Stimulated activated CD8-positive, alpha-beta memory T cell treated with anti-CD3 and anti-CD28 coated beads, Interleukin-2, amount 100 ng/mL, for 1 hour (primary cell): ENCODE measurements at places on chromosomes 1 and 21.

DNA sequence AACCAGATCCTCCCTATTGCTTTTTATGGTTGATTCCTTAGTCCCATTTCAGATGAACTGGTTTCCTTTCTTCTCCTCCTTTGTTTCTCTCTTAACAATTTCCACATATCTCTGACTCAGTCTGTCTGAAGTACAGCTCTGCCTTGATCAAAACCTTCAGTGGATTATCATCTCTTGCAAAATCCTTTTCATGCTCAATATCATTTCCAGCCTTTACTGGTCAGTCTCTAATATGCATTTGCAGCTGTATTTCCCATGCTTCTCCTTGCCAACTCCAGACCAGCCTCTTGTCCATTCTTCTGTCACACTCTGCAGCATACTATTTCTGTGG, 72.2 kb downstream of the SNX7 start:
- no peak for DNase-seq

- DNase-seq, result no peak
These were observed 127.5 kb upstream of the ADAMTS5 start for GRCh38 chr21:27094184-27094948.

DNA sequence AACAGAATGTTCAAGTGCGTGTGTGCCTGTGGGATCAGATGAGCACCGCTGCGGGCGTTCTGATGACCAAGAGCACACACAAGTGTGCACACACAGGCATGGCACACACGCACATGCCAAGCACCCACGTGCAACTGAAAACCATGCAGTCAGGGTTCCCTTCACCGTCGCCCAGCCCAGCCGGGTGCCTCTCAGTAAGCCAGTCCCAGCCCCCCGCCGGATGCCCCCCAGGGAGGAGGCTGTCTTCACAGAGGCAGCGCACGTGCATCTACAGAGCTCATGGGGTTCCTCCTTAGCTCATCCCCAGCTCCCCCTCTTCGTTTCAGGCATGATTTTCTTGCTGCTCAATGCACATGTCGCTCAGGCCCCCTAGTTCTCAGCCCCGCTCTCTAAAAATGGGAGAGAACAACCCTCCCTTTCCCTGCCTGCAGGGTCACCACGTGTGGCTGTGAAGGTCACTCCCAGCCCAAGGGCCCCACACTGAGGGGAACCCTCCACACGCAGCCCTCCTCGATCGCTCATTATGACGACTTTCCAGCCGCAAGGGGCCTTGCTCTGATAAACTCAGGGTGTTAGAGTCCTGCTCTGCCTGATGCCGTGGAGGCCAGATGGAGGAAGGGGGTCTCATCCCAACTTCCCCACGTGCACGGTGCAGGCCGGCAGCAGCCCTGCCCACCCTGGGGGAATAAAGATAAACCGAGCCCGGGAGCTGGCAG, 30.4 kb upstream of the ARHGEF16 start:
- no peak for DNase-seq

- DNase-seq, result no peak
These were observed 119.3 kb downstream of the CRYAA start for GRCh38 chr21:43287795-43288755.

DNA sequence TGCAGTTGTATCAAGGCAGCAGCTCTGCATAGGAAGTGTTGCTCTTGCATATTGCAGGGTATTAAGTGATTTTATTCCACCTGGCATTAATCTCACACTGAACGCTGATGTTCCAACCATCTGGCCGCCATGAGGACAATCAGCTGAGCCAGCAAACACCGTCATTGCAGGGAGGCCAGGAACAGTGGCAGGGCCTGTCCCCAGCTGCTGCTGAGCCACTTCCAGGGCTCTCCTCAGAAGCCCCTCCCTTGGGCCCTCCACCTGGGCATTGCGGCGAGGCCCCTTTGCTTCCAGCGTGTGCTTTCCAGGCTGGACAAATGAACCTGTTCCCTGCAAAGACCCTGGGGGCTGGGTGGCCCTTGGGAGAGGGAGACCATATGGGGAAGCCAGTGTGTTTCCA, 171.6 kb upstream of the C1orf174 start:
- DNase-seq, result no peak

DNA sequence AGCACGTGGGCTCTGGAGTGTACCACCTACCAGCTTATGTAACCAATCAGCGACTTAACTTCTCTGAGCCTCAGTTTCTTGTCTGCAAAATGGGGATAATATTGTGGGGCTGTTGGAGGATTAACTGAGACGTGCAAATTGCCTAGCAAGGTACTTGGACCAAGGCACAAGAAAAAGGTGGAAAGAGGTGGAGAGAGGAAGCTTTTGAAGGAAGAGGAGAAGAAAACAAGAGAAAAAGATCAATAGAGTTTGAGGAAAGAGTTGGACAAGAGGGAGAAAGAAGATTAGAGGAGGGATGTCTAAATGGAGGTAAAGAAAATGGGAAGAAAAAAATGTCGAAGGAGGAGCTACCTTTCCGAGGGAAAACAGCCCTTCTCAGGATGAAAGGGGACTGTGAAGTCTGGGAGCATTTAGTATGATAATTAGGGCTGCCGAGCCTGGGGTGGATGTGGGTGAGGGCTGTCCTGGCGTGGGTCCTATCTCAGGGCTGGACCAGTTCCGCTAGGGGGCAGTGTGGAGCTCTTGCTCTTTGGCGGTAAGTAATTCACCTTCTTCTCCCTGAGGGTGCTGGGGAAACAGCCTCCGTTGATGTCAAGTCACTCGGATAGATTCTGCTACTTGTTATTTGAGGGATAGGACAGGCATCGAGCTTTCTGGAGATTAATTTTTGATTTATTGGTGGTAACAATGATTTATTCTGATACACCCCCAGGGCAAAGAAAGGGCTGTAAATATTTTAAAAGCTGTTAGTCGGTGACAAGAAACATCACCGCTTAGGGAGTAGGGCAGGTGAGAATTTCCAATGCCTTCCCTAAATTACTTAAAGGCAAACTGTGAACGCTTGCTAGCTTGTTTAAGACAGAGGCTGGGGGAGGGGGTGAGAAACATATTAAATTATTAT, 79.0 kb upstream of the NFASC start:
- peak; percentile 48 for DNase-seq

- DNase-seq, result no peak
These were observed 18.8 kb upstream of the SELP start for GRCh38 chr1:169648709-169649108.

GRCh38 chr1:15442759-15443158, 4.5 kb downstream of the CTRC start:
- no peak for DNase-seq

DNA sequence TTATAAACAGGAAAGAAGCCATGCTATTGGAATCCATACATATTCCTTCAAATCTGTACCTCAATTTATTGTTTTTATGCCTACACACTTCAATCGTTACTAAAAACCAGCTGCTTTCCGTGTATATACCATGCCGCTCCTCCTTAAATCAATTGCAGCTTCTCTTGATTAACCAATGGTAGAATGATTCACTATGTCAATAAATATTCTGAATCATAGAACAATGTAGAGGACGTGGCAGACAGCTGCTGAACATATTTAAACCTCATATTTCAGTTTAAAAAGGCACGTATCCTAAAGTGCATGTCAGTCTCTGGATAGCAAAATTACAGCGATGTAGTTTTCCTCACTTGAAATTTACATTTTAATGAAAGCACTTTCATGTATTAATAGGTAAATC, 100.4 kb downstream of the MRPL39 start:
- DNase-seq, result no peak
